T-helper 2 cell (primary cell): ENCODE measurements at places on chromosomes 7 and 10.

- no peak for DNase-seq
Observed at GRCh38 chr10:30436671-30437030, 2.7 kb downstream of the MAP3K8 start.

DNA sequence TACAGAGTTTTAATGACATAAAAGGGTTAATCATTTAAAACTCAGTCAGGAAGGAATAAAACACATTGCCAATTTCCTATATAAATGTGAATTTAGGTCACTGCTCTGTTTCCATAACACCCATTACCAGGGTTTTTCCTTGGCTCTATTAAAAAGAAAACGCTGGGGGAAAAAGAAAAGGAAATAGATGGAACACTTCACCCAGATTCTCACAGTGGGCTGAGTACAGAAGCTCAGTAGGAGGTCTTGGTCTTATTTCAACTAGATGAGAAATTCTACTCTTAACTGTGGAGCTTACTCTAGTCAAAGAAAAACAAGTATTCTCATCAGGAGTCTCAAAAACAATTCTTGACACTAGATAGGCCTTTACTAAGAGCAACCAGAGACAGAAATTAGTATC, 36.5 kb downstream of the GLUD1 start:
- no peak for DNase-seq

- no peak for DNase-seq
Observed at GRCh38 chr7:15279640-15280039, 282.2 kb downstream of the AGMO start.

DNA sequence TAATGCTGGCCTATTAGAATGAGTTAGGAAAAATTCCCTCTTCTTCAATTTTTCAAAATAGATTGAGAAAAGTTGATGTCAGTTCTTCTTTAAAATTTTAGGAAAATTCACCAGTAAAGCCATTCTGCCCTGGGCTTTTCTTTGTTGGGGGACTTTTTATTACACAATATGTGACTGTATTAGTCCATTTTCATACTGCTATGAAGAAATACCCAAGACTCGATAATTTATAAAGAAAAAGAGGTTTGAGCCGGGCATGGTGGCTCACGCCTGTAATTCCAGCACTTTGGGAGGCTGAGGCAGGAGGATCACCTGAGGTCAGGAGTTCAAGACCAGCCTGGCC, 12.7 kb downstream of the TAS2R40 start:
- no peak for DNase-seq

DNA sequence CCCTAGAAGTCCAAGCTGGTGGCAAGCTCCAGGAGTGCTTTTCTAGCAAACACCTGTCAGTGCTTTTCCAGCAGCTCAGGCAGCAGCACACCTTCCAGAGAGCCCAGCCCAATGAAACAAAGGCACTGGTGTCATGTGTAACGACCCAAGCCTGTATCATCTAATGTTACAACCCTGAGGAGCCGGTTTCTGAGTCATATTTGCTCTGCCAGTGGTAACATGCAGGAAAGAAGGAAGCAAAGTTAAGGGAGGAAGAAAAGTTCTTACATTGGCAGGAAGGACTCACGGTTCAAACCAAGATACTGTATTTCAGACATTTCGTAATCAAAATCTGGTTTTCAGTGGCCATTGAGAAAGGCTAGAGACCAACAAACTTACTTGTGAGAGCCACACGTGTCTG, at the start of gene ANKRD22:
ANKRD22 (minus strand) TSS at position 139 of the 400 bp plus-strand sequence. CDS start 237 bp downstream, outside the sequence.
- DNase-seq: no peak
